Fibroblast of skin of abdomen (primary cell): ENCODE measurements at places on chromosomes 4 and X.
A peak's percentile ranks its signal among the peaks of the same experiment; 100 is the strongest.

GRCh38 chr4:69760455-69760854 is at the start of gene SULT1B1:
SULT1B1 (minus strand) TSS chr4:69760620; CDS start chr4:69755217, 5,403 bp downstream.
- peak; percentile 70 for DNase-seq

- DNase-seq: peak; percentile 10
Observed at GRCh38 chrX:97268182-97268680, 384.5 kb downstream of the RPA4 start.

DNA sequence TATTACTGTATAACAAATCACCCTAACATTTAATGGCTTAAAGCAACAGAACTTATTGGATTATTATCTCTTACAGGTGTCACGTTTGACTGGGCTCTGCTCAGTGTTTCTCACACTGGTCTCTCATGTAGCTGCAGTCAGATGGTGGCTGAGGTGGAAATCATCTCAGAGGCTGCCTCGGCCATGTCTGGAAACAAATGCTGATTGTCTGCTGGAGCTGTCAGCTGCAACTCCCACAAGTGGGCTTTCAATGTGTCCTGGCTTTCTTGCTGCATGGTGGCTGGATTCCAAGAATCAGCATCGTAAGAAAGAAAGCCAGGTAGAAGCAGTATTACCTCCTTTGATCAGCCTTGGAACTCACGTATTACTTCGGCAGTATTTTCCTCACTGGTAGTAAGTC is 277.6 kb downstream of the SPANXN1 start:
- no peak for DNase-seq

DNA sequence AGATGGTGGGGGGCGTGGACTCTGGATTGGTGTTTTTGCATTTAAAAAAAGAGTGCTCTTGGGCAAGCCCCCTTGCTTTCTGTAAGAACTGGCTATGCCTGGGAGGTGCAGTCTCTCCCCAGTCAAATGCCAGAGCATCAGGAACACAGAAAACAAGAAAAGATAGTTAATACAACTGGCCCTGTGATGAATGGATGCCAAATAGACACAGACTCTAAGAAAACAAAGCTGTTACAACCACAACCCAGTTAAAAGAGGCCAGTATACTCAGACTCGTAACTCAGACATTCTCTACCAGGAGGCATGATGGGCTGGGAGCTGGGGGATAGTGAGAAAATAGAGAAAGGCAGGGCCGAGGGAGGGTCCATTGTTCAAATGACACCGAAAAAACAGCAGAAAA is 32.5 kb upstream of the C1QTNF7 start:
- peak; percentile 56 for DNase-seq

- DNase-seq: peak; percentile 38
Observed at GRCh38 chr4:8276358-8277240, 7.0 kb downstream of the HTRA3 start.
